ENCODE measurements at places on chromosomes 3 and 15. TPM values are rescaled to one million over a fixed set of nuclear protein-coding genes. Genes with fewer than 3 reads are reported as not detected.
A peak's percentile ranks its signal among the peaks of the same experiment; 100 is the strongest.

- DNase-seq: peak; percentile 59
These were observed 3.0 kb downstream of the SLC51A start for GRCh38 chr3:196219194-196219969.

DNA sequence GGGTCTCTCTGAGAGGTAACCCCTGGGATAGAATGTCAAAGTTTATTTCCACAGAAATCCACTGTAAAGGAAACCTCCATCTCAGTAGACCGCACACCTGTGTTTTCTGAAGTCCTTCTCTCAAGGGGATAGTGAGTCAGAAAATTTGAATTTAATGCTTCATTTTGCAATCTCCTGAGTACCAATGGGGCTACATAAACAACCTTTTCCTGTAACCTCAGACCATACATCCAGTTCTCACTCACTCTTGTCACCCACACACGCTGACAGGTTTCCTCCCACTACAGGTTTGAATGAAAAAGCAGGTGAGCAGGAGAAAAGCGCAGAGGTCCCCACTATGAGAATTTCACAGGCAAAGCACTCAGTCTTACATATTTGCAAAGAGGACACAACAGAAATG, 165.3 kb upstream of the MCTP2 start:
- no peak for DNase-seq

DNA sequence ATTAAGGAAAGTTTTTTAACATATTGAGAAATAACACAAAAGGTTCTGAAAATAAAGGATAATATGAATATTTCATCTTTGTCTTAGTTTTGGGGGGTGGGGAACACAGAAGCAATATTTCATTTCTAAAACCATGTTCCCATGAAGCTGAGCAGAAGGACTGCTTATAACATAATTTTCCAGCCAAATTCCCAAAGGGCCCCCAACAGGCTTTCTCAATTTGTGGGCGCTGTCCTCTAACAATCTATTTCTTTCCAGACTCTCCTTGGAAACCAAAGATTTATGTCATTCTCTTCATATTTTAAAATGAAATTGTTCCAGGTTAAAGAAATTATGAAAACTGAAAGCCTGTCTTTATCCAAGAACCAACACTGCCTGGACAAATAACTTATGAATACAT, 273.5 kb downstream of the ZBTB20 start:
- no peak for DNase-seq

GRCh38 chr15:52224211-52224610, 33.0 kb upstream of the GNB5 start:
- DNase-seq: no peak

GRCh38 chr3:15557511-15557946, 36.0 kb upstream of the COLQ start:
- DNase-seq: peak; percentile 70

DNA sequence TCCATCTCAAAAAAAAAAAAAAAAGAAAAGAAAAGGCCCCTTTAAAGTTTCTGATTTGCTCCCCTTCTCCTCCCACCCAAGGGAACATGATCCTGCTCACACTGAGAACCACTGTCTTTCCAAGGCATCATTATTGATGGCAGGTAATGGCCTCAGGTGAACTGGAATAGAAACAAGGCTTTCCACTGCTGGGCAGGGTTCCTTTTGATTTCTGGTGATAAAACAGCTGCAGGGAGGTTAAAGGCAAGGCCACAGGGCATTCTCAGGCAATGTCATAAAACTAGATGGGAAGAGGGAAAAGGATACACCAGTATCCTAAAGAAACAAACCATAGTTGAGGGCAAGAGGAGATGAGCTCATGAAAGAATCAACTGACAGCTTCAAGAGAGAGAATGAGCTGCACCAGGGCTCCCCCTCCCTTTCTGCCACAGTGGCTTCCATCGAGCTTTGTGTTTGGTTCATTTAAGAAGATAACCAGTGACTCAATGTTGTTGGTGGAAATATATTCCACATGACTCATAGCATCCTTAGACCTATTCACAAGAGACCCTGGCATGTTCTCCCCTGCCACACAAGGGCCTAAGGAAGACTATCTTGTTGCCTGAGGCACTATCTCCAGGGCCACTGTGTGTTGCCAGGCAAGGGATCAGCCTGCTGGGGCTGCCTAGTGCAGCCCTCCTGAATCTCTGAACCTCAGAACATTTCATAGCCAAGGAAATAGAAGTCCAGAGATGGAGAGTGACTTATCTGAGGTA, 86.4 kb downstream of the WDR76 start:
- no peak for DNase-seq

DNA sequence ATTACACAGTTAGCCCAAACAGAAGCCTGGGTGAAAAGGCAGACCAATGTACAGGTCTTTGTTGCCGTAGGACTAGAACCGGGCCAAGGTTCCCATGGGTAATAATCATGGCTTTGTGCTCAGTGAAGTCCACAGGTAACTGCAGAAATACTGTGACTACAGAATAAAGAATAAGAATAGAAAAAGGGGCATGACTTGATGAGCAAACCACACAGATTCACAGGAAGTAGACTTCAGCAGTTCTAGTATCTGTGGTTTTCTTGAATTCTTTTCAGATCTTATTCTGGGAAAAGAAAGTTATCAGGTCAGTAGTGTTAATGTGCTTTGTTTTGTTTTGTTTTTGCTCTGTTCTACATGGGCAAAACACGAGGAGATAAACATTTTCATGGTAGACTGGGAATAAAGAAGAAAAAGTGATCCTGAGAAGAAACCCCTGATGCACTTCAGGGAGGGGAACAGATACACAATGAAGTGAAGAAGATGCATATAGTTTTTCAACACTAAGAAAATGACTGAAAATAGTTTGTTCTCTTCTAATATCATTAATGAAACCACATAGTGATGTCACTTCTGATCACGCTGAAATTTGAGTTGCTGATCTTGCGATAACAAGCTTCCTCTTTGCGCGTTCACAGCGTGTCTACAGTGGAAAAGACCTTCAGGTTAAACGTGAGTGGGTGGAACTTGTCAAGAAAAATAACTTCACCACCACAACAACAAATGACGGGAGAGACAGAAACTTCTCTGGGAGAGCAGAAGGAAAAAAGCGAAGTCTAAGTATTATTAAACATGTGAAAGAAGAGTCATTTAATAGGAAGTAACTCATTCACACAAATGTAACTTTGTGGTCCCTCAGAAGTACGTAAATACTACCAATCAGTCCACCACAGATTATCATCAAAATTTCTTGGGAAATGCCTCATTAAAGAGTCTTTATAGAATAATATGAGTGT, 315.8 kb upstream of the SATB1 start:
- peak; percentile 76 for DNase-seq

GRCh38 chr15:52256366-52256765, 39.2 kb downstream of the MYO5C start:
- peak; percentile 84 for DNase-seq

DNA sequence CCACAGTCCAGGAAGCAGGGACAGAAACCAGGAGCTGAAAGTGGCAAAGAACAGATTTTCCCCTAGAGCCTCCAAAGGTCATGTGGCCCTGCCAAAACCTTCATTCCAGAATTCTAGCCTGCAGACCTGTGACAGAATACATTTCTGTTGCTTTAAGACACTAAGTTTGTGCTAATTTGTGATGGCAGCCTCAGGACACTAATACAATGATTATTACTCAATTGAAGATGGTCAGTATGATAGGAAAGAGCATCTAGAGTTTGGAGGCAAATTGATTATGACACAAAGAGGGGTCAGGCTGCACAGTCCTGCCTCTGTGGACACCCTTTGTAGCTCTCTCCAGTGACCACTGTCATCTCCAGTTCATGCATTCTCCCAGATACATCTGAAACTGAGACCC, 79.0 kb upstream of the C3orf49 start:
- no peak for DNase-seq

DNA sequence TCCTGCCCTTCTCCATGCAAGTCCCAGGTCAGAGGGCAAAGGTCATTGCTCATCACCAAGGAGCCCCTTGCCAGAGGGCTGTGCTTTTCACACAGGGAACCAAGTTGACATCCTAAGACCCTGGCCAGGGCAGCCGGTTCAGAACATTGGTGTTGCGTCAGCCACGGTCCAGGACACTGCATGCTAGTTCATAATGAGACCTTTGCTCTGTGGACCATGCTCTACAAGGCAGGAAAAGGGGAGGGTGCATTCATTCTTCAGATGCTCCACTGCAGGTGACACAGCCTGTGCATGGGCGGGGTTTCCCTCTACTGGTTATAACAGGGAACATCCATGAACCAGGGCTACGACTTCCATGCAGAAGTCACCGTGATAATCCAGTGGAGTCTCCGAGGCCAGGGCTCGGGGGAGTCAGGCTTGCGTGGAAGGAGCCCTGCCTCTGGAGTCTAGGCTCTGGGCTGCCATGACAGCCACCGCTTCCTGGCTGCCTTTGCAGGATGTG, 81.6 kb downstream of the OCA2 start:
- no peak for DNase-seq

DNA sequence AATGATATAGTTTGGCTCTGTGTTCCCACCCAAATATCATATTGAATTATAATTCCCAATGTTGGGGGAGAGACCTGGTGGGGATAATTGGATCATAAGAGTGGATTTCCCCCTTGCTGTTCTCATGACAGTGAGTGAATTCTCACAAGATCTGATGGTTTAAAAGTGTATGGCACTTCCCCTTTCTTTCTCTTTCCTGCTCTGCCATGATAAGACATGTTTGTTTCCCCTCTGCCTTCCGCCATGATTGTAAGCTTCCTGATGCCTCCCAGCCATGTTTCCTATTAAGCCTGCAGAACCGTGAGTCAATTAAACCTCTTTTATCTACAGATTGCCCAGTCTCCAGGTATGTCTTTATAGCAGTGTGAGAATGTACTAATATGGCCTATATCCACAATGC, 126.7 kb upstream of the GMNC start:
- no peak for DNase-seq

DNA sequence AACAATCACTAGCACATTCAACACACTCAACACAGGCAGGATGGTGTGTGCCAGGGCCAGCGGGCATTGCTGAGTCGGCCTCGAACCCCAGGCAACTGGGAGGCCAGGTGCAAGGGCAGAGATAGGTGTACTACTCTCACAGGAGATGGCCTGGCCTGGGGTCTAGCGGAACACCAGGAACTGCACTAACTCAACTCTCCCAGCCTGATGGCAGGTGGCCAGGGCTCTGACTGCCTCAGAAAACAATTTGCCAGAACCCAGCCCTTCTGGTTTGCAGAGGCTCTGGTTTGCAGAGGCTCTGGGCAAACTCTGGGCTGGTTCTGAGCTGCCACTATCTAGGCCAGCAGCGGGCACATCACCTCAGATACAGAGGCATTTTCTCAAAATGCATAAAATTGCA, 229.2 kb upstream of the CHRNA7 start:
- no peak for DNase-seq

DNA sequence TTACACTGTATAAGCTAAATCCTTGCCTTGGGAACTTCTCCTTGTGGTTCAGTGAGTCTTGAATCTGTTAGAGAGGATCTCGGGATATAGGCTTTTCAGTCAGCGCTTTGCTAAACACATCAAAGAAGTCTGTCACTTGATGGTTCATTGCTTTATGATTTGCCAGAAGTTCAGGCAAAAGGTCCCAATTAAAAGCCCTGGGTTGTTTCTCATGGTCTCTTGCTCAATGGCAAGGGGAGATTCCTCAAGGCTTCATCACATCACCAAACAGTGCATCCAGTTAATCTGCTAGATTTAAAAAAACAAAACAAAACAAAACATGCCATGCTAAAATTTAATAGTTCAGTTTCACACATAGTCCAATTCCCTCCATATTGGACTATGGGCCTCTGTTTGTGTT, 114.8 kb downstream of the FILIP1L start:
- DNase-seq: no peak

DNA sequence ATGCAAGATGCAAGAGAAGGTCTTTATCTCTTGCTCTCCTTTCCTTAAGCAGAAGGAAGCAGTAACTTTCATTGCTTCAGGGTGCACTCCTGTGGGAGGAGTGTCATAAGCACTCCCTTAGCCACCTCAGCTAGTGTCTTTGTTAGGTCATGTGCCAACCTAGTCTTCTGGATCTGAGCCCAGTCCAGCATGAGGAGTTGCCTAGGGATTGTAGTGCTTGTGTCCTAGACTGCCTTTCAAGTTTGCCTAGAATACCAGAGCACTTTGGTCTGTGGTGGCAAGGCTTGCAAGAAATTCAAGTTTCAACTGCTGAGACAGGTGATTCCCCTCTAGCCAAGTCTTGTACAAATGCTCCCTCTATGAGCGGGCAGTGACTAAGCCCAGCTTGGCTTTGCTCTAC, 633.6 kb downstream of the ZNF385D start:
- DNase-seq: no peak

Gene RHOV
- 0.63 TPM for total RNA-seq

Gene CSTA
- total RNA-seq: 0.70 TPM

Gene TMEM45A
- total RNA-seq: 0.20 TPM

Gene CELSR3
- 8.4 TPM for total RNA-seq

Gene SMCO1
- total RNA-seq: not detected

Gene SCN11A
- 0.22 TPM for total RNA-seq

Gene FBXL2
- total RNA-seq: not detected

Gene SLC2A2
- total RNA-seq: not detected
